MM.1S (cell line): ENCODE measurements at places on chromosomes 1 and 21.

DNA sequence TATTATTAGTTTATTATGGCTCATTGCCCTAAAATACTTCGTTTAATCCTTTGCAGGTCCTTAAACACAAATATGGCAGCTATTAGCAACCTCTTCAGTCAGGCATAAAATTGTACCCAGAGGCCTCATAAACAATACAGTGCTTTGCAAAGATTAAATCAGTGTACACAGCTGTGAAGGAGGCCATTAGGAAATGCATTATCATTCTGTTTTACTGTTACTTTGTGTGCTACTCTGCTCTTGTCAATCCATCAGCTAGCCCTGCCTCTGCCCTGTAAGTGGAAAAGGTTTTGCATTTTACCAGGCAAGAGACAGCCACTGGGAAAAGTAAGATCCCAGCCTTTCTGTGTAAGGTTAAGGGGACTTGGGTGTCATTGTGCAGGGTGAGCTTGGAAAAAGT lies 415.7 kb upstream of the DAB1 start:
- H3K4me3 ChIP-seq = no peak overlapping the region
- no peaks in the 10 kb centered on the region for H3K27me3 ChIP-seq
- DNase-seq = no peak
- no peaks in the 10 kb centered on the region for H3K36me3 ChIP-seq

DNA sequence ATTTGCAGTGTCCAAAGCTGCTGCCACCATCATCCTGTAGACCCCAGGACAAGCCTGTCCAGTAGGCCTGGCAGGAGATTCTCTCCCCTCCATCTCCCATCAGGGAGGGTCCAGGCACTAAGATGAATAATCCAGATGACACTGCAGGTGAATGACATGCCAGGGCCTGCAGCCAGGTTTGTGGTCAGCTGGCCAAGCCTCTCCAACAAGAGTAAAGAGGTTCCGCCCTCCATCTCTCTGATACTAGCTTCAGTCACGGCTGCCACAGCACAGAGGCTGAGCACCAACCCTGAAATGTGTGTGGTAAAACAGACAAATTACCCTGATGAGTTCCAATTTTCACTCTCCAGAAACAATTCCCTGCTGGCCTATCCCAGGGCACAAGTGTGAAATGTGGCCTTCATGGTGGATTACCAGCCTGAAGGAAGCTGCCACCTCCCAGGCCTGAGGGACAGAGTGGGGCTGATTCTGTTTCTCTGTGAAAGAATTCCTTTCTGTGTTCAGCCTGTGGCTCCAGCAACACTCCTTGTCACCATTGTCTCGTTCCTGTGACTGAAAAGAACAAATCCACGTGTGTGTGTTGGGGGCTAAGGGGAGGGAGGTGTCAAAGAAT lies 19.9 kb upstream of the LHX4 start:
- no peak for DNase-seq
- no peak overlapping the region for H3K27ac ChIP-seq
- no peaks in the 10 kb centered on the region for H3K27me3 ChIP-seq
- peaks cover 14% of the 10 kb centered on the region for H3K4me1 ChIP-seq
- no peak overlapping the region for H3K4me3 ChIP-seq

- no peak for DNase-seq
- peak overlapping the region; percentile 87 for H3K27ac ChIP-seq
- no peaks in the 10 kb centered on the region for H3K27me3 ChIP-seq
- H3K4me3 ChIP-seq = peak overlapping the region; percentile 48
- no peaks in the 10 kb centered on the region for H3K36me3 ChIP-seq
- peaks cover 51% of the 10 kb centered on the region for H3K4me1 ChIP-seq
These were observed 7.1 kb upstream of the KIF14 start for GRCh38 chr1:200627575-200628222.

- DNase-seq = no peak
- H3K36me3 ChIP-seq = no peaks in the 10 kb centered on the region
- H3K27me3 ChIP-seq = no peaks in the 10 kb centered on the region
- H3K4me1 ChIP-seq = peaks cover 76% of the 10 kb centered on the region
These were observed 2.9 kb upstream of the SEMA4A start for GRCh38 chr1:156150333-156151011.

- H3K4me3 ChIP-seq = no peak overlapping the region
- no peak overlapping the region for H3K27ac ChIP-seq
- no peak for DNase-seq
- peaks cover 3% of the 10 kb centered on the region for H3K4me1 ChIP-seq
- no peaks in the 10 kb centered on the region for H3K36me3 ChIP-seq
These were observed 52.0 kb downstream of the LAMC2 start for GRCh38 chr1:183238071-183238470.

DNA sequence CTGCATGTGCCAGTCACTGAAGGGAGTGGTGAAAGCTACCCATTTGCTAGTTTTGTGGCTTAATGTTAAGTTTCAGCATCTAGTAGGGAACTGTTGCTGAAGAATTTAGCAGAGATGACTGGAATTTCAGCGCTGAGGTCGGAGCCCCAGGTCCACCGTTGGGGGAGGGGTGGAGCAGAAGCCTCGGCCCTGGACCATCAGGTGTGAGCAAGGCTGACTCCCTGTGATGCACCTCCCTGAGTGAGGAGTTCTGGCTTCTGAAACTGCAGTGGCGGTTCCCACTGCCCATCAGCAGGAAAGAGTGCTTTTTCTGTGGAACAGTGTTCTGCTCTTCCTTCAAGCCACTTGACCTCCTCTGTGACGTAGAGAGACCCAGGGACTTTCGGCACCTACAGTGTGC lies 1.3 kb downstream of the NOS1AP start:
- H3K4me3 ChIP-seq = peak overlapping the region; percentile 87
- H3K4me1 ChIP-seq = peaks cover 10% of the 10 kb centered on the region; the same call in 1 of the 2 replicates
- H3K36me3 ChIP-seq = no peaks in the 10 kb centered on the region
- H3K27ac ChIP-seq = no peak overlapping the region
- H3K27me3 ChIP-seq = 0 out of 2 replicates have a peak, but pooled peaks cover 3% of the 10 kb centered on the region
- peak; percentile 29 for DNase-seq

- DNase-seq = no peak
- H3K4me3 ChIP-seq = no peak overlapping the region
- no peaks in the 10 kb centered on the region for H3K36me3 ChIP-seq
- no peaks in the 10 kb centered on the region for H3K27me3 ChIP-seq
These were observed 4.5 kb upstream of the SDE2 start for GRCh38 chr1:226003502-226004170.

- H3K27ac ChIP-seq = no peak overlapping the region
- H3K4me3 ChIP-seq = no peak overlapping the region
- H3K4me1 ChIP-seq = no peaks in the 10 kb centered on the region
- H3K36me3 ChIP-seq = no peaks in the 10 kb centered on the region
- H3K27me3 ChIP-seq = no peaks in the 10 kb centered on the region
These were observed 47.3 kb downstream of the FAM78B start for GRCh38 chr1:166119471-166119965.

DNA sequence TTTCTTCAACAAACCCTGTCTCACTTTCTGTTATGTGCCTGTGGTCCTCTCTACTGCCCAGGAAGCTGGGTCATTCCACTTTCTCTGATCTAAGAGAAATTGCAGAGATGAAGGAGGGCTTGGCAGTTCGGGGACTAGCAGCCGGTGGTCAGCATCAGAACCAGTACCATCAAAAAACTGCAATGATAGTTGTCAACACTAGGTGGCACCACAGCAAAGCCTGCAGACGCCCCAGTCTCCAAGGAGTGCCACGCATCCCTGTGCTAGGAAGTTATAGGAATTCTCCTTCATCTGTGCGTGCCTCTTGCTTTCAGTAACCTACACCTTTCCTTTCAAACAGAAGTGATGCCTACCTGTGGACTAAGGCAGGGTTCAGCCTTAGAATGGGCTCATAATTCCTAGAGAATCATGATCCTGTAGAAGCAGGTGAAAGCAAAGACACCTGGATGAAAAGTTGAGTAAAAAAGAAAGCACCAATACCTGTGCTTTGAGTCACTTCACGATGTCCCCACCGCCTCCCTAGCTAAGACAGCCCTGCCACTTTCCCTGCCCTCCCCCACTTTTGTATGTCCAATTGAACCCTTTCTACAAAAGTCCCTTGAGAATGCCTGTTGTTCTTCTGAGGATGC lies 129.2 kb downstream of the ADAMTS1 start:
- no peak overlapping the region for H3K4me3 ChIP-seq
- H3K36me3 ChIP-seq = no peaks in the 10 kb centered on the region
- no peaks in the 10 kb centered on the region for H3K27me3 ChIP-seq
- no peak overlapping the region for H3K27ac ChIP-seq
- H3K4me1 ChIP-seq = no peaks in the 10 kb centered on the region

DNA sequence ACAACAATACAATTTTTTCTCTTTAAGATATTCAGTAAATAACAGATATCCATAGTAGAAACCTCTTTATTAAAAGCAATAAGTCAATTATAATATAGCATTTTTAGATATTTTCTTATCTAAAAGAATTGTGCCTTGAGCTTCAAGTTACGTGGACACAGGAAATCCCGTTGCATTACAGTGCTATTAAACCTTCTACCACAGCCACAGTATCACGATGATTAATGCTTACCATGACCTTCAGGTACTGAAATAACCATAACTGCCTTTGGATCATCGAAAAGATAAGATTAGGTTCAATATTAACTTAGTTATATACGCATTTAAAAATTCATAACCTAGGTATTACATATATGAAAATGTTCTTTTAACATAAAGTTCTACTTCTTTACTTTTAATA lies 17.9 kb downstream of the B3GALNT2 start:
- H3K27ac ChIP-seq = no peak overlapping the region
- DNase-seq = no peak
- H3K4me1 ChIP-seq = no peaks in the 10 kb centered on the region
- H3K36me3 ChIP-seq = peaks cover 8% of the 10 kb centered on the region; the same call in 1 of the 2 replicates
- no peaks in the 10 kb centered on the region for H3K27me3 ChIP-seq

DNA sequence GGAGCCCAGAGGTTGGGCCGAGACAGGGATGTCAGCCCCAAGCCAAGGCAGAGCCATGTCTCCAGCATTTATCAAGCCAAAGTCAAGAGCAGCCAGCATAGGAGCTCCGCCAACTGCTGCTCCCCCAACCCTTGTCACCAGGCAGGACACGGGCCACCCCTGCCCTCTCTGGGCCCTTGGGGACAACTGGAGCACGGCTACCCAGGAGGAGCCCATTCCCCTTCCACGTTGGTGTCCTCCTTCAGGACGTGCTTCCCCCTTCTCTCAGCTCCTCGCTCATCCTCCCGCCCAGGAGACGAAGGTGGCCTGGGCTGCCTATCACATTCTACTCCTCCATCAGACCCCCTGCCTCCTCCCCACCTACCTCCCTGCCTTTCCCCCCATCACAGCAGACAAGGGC lies 19.9 kb upstream of the PEF1 start:
- no peak overlapping the region for H3K27ac ChIP-seq
- no peak for DNase-seq
- H3K27me3 ChIP-seq = peaks cover 60% of the 10 kb centered on the region
- H3K36me3 ChIP-seq = no peaks in the 10 kb centered on the region
- no peak overlapping the region for H3K4me3 ChIP-seq

DNA sequence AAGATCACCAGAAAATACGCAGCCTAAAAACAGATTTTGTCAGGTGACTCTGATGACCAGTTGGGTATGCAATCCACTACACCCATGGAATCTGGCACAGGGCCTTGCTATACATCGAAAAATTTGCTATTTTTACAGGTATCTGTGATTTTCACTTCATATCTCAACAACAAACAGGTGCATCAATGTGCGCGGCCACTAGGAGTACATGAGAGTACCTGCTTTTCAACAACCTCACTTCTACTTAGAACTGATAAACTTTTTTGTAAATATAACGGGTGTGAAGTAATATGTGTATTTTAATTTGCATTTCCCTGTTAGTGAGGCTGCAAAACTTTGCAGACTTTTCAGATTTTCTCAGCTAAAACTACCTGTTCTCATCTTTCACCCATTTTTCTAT lies 80.8 kb downstream of the SLC45A1 start:
- no peaks in the 10 kb centered on the region for H3K36me3 ChIP-seq
- H3K27me3 ChIP-seq = no peaks in the 10 kb centered on the region
- peaks cover 41% of the 10 kb centered on the region for H3K4me1 ChIP-seq
- DNase-seq = no peak

- DNase-seq = no peak
- H3K27ac ChIP-seq = no peak overlapping the region
- H3K4me3 ChIP-seq = no peak overlapping the region
- peaks cover 25% of the 10 kb centered on the region for H3K27me3 ChIP-seq
These were observed 13.0 kb downstream of the PKP1 start for GRCh38 chr1:201296352-201296751.

DNA sequence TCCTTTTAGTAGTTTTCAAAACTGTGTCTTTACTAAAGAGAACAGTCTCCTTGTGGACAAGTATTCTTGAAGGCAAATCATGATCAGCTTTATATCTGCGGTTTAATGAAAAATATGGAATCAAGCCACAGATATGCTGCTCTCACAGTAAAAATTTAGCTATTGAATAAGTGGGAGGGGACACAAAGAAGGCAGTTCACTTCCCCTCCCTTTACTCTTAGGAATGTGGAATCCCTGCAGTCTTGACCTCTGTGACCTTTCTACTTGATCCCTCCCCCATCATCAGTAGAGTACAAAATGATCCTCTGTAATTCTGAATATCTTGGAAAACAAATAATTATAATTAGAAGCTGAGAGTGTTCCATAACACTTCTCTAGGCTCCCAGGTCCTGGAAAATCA lies 136.7 kb upstream of the HOOK1 start:
- H3K4me1 ChIP-seq = no peaks in the 10 kb centered on the region
- no peaks in the 10 kb centered on the region for H3K36me3 ChIP-seq
- no peak overlapping the region for H3K27ac ChIP-seq
- no peaks in the 10 kb centered on the region for H3K27me3 ChIP-seq
- H3K4me3 ChIP-seq = no peak overlapping the region

GRCh38 chr1:205313563-205314308 lies 7.8 kb downstream of the NUAK2 start:
- H3K27ac ChIP-seq = peak overlapping the region; percentile 84
- H3K4me1 ChIP-seq = peaks cover 75% of the 10 kb centered on the region
- H3K4me3 ChIP-seq = peak overlapping the region; percentile 55
- no peaks in the 10 kb centered on the region for H3K27me3 ChIP-seq
- H3K36me3 ChIP-seq = no peaks in the 10 kb centered on the region

DNA sequence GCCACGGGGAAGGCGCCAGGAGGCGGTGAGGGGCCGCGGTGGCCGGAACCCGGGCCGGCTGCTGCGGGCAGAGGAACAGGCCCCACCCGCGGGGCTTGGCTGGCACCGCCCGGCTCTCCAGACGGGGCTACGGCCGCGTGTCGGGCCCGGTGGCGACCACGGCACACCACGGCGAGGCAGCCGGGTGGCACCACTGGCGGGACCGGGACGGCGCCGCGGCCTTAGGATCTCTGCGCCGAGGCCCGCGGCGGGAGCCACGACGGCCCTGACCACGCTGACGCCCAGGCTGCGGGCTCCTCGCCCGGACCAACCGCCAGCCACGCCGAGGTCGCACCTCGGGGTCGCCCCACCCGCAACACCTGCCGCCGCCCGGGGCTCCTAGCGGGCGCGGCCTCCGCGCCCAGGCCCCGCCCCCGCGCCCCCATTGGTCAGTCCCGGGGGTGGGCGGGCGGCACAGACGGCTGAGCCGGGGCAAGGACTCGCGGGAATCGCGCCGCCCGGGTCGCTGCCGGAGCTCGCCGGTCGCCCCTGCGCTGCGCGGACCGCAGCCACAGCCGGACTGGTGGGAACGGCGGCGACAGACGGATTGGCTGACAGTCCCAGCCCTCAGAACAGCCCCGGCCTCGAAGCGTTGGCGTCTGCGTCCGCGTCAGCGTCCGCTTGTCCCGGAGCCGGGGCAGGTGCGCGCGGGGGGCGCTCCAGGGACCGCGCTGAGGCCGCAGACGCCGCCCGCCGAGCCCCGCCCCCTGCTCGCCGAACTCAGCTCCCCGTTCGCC lies at the start of gene BMP8A:
BMP8A (plus strand) TSS at position 491 of the 776 bp plus-strand sequence. CDS start 356 bp downstream, outside the sequence.
- peak within 1 kb of the TSS; percentile 76 for H3K27ac ChIP-seq
- H3K36me3 ChIP-seq = no peaks in the 10 kb centered on the region
- DNase-seq = peak; percentile 93
- H3K27me3 ChIP-seq = no peaks in the 10 kb centered on the region
- H3K4me3 ChIP-seq = peak within 1 kb of the TSS; percentile 71
